Sigmoid colon (tissue), 7 donors: ENCODE measurements at places on chromosomes 13 and 19. TPM values are rescaled to one million over a fixed set of nuclear protein-coding genes. Genes with fewer than 3 reads are reported as not detected.

DNA sequence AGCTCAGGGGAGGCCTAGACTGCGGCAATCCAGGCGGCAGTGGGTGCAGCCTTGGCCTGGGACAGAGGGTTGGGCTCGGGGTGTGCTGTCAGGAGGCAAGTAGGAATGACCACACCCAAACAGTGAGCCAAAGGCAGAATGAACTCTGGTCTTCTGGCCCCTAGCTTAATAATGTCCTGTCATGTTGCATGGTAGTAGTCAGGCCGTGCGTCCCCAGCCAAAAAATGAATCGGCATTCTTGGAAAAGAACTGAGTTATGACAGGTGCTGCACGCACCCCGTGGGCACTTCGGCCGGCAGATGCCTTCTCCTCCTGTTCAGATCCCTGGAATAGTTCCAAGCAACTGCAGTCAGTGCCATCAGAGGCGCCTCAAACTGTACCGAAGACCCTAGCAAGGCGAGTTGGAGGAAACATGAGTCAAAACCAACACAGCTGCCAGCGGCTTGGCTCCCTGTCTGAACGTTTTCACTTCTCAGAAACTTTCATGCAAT, 55.9 kb downstream of the ATP7B start:
- no peak for DNase-seq

DNA sequence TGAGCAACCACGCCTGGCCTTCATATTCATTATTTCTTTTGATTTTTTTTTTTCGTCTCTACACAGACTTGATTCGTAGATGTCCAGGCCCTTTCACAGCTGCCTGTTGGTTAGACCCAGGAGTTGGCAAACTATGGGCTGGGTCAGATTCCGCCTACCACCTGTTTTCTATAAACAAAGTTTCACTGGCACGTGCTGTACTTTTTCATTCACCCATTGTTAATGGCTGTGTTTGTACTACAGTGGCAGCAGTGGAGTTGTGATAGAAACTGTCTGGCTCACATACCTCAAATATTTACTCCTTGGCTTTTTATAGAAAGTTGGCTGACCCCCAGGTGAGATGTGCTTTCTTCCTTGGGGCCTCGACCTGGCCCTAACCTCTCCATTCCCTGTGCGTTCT, 72.9 kb upstream of the TEX29 start:
- DNase-seq: no peak

DNA sequence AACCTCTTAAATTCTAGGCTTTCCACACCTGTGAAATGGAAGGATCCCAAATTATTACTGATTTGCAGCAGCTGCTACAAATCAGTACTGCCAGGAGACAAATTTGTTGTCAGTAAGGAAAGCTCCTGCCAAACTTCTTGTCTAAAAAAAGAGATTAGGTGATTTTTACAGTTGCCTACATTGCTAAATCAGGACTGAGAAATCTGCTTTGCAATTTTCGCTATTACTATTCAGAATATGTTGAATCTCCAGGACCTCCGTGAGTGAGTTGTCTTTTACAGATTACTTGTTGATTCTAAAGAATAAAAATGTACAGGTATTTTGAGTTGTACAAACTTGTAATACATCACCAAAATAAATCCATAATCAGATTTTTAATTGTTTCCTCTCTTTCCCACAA, 1815.9 kb downstream of the PCDH9 start:
- no peak for DNase-seq

DNA sequence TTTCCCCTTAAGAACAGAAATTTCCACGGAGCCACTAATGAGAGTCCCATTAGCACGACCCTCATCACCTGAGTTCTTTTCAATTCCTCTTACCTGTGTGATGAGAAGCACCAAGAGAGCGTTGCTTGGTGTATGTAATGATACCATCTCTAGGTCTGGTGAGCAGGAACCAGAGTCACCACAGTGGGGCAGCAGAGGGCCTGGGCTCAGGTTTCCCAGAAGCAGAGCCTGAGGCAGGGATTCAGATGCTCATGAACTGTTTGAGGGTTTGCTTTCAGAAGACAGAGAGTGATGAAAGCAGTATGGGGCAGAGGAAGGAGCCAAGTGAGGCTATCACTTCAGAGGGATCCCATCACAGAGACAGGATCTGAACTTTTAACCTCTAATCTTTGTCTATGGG, 3.1 kb upstream of the PTPRH start:
- no peak for DNase-seq

- DNase-seq: no peak
These were observed 22.9 kb downstream of the ZNF114 start for GRCh38 chr19:48292798-48293197.

- DNase-seq: no peak
These were observed 238.5 kb downstream of the FGF9 start for GRCh38 chr13:21909331-21909730.

GRCh38 chr13:20721454-20722357, 18.2 kb downstream of the IL17D start:
- DNase-seq: no peak

DNA sequence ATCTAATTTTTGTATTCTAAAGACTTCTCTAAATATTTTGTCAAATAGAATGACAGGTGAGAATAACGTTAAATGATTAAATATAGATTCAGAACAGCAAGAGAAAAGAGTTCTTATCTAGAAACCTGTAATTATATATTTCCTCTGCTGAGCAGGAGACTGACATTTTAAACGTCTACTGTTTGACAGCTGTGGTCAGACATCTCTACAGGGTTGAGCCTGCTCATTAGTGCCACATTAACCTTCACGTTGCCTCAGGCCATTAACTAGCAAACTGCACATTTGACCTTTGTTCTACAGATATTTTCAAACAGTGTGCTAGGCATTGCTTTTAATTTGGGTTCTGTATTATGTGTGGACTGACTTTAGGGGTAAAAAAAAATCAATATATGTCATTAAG, 347.5 kb downstream of the GPC5 start:
- no peak for DNase-seq

GRCh38 chr19:55552620-55553019, 7.3 kb upstream of the SBK3 start:
- DNase-seq: no peak

DNA sequence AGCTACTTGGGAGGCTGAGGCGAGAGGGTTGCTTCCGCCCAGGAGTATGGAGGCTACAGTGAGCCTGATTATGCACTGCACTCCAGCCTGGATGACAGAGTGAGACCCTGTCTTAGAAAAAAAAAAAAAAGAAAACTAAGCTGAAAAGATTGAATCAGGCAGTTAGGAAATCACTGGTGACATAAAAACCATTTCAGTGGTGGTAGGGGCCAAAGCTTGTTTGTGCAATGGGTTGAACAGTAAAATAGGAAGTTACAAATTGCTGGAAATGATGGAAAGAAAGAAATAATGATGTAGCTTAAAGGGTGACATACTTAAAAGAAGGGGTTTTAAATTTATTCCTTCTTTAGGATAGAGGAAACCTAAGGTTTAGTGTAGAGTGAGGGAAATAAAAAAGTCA, 4.8 kb upstream of the OXGR1 start:
- DNase-seq: no peak

DNA sequence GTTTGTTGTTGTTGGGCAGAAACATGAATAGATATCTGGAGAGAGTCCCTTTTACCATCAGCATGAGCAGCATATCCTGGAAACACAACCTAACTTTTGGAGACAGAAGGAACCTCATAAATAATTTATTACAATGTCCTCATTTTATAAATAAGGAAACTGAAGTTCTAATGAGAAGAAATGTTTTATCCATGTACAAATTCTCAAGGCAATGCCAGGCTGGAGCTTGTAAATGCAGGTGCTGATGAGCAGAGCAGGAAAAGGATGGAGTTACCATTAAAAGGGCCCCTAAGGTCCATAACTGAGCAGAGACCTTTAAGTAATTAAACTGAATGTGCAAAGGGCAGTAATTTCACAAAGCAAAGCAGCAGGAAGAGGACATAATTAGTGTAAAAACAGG, 17.3 kb downstream of the LCP1 start:
- no peak for DNase-seq

SIGLECL1 gene
- not detected for total RNA-seq

ZNF573 gene
- total RNA-seq: 7.7 TPM

ACP7 gene
- not detected for total RNA-seq

CPB2 gene
- total RNA-seq: not detected

WDR88 gene
- total RNA-seq: not detected

CYP2F1 gene
- total RNA-seq: not detected

ETV2 gene
- total RNA-seq: not detected

SULT2A1 gene
- total RNA-seq: not detected

SLC17A7 gene
- 1.4 TPM for total RNA-seq

STAP2 gene
- 0.99 TPM for total RNA-seq
